ENCODE measurements at places on chromosomes 12 and 14.

GRCh38 chr12:81284137-81284536 lies 206.3 kb downstream of the ACSS3 start:
- DNase-seq, result no peak

- DNase-seq, result no peak
Observed at GRCh38 chr12:29796823-29797263, 13.1 kb upstream of the TMTC1 start.

- no peak for DNase-seq
Observed at GRCh38 chr12:98814254-98814653, 169.2 kb downstream of the APAF1 start.

GRCh38 chr12:102948941-102949352 lies 8.5 kb upstream of the ASCL1 start:
- peak; percentile 34 for DNase-seq

- DNase-seq, result no peak
Observed at GRCh38 chr12:101963697-101964096, 86.3 kb downstream of the DRAM1 start.

DNA sequence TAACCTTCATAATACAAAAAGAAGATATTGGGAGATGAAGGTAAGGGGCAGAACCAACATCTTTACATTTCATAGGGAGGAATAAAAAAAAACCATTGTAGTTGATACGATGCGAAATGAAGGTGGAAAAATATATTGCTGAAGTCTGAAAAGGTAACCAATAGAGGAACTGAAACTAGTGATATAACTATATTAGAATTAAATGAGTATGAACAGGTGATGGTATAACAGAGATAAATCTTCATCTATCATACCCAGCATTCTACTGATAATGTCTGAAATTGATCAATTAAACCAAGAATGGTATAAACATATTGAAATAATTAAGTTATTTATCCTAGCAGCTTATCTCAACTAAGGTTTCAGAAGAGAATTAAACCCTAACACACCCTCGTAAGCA lies 332.1 kb downstream of the NELL2 start:
- DNase-seq, result no peak

- no peak for DNase-seq
Observed at GRCh38 chr12:45458854-45459807, 243.2 kb downstream of the ANO6 start.

DNA sequence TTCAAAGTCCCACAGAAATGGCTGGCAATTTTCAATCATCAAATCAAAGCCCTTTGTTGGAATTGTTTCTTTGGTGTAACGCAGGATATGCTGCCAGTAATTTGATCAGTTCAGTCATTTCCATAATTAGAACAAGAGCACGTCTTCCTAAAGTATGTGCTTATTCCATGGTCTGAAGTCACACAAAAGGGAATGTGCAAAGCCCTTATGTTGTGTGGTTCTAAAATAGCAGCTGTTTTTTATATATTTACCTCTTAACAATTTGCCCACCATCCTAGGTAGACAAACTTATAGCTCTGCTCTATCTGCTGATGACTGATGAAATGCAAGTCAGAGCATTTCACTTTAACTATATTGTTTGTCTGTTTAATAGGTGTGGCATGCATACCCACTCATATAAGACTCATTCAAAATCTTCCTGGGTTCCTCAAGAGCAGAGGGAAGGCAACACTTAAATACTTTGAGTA lies 176.1 kb upstream of the SLC38A2 start:
- DNase-seq, result no peak

GRCh38 chr14:24115422-24116127 lies 826 bp upstream of the NRL start:
- no peak for DNase-seq

- no peak for DNase-seq
Observed at GRCh38 chr12:68349921-68350606, 17.9 kb upstream of the MDM1 start.

All from stimulated activated CD8-positive, alpha-beta memory T cell treated with anti-CD3 and anti-CD28 coated beads, Interleukin-2, amount 100 ng/mL, for 48 hours (primary cell).